ENCODE measurements at places on chromosomes 6 and 20. TPM values are rescaled to one million over a fixed set of nuclear protein-coding genes. Genes with fewer than 3 reads are reported as not detected.

HLA-DQA1 gene
- total RNA-seq = 1.4 TPM

SPATA25 gene
- 0.50 TPM for total RNA-seq

COL11A2 gene
- 1.0 TPM for total RNA-seq

MYB gene
- 19.7 TPM for total RNA-seq

RAB23 gene
- 2.2 TPM for total RNA-seq

All from activated CD4-positive, alpha-beta memory T cell treated with anti-CD3 and anti-CD28 coated beads for 36 hours (primary cell).